ENCODE measurements at places on chromosomes 4 and X.

DNA sequence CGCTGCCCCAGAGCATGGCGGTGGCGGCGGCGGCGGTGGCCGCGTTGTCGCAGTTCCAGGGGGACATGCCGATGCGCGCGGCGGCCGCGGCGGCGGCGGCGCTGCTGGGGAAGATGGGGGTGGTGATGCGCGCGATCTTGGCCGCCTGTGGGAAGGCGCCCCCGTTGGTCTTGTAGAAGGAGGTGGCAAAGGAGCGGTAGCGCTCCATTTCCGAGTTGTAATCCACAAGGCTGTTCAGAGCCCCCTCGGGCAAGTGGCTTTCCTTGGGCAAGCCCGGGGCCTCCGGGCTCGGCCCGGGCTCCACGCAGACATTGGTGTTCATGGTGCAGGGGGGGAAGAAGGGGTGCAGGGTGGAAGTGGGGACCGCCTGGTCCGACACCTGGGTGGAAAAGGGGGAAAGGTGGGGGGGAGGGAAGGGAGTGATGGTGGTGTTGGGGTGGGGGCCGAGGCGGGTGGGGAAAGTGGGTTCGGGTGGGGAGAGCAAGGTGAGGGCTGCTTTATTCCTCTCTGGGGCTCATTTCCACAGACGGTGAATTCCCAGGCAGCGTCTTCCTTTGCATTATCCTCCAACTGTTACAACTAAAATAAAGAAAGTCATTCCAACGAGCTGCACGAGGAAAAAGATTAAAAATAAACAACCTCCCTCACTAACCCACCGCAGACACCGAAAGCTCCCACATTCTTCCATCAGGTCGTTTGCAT lies 3.1 kb downstream of the CXXC4 start:
- DNase-seq, result peak; percentile 21

GRCh38 chr4:15651676-15652075 lies 3.5 kb downstream of the FBXL5 start:
- DNase-seq, result no peak

GRCh38 chrX:106748377-106748776 lies 21.9 kb downstream of the RNF128 start:
- no peak for DNase-seq

DNA sequence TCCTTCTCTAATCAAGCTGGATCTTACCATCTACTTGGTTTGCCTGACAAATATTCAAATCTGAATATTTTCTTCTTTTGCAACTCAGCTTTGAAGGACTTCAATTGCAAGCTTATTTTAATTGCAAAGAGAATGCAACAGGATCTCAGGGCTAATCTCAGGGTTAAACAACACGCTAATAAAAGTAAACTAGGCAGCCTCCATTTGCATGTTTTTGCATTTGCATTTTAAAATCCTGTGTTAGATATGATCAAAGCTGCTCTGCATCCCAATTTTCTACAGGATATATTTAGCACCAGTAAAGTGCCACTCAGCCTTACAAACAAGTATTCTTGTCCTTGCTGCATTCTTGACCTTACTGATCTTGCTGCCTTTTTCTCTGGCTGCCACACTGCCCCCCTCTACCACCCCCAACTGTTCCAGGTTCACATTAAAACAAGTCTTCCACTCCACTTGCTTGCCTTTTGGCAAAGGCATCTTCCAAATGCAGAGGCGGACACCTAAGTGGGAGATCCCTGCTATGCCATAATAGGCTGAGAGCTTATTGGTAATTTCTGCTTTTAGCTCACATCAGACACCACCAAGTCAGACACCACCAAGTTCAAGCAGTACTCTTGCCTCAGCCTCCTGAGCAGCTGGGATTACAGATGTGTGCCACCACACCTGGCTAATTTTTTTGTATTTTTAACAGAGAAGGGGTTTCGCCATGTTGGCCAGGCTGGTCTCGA lies 48.1 kb downstream of the GPRIN3 start:
- DNase-seq, result no peak

DNA sequence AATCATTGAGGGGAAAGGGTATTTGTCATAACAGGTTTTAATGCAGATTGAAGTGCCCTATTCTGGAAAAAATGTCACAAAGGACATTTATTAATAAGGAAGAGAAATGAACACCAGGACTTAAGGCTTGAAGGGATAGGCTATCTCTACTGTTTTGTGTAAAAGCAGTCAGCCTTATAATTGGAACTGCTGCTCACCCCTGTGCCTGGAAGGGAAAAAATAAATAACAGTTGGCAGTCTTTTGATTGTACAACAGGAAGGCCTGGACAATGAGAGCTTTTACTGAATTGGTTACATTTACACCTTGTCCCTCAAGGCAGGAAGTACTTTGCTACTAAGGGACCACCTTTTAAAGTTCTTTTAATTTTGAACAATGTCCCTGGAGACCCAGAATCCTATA lies 17.8 kb upstream of the MAGED4 start:
- no peak for DNase-seq

DNA sequence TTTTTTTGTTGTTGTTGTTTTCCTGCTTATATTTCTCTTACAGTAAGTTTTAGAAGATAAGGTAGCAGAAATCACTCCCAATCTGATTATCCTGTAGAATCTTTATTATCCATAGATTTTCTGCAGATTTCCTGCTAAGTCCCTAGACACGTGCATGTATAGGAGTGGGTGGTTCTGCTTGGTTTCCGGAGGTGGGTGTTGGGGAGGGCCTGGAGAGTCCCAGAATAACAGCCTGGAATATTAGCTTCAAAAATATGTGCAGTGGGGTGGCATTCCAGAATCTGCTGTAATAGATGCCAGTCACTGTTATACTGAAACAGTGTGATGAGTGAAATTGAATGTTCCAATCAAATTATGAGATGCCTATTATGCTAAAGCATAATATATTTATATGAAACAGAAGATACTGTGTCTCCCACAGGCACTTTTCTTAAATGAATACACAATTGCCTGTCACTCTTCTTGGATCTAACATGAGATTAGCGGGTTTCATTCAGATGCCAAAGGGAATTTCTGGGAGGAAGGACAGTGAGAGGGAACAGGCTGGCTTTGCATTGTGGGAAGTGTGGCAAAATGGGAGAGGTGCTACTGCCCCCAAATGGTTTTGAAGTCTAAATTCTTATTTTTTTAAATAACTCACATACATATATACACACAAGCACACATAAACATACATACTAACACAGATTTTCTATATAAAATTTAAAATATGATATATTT lies 37.6 kb downstream of the C4orf50 start:
- no peak for DNase-seq

DNA sequence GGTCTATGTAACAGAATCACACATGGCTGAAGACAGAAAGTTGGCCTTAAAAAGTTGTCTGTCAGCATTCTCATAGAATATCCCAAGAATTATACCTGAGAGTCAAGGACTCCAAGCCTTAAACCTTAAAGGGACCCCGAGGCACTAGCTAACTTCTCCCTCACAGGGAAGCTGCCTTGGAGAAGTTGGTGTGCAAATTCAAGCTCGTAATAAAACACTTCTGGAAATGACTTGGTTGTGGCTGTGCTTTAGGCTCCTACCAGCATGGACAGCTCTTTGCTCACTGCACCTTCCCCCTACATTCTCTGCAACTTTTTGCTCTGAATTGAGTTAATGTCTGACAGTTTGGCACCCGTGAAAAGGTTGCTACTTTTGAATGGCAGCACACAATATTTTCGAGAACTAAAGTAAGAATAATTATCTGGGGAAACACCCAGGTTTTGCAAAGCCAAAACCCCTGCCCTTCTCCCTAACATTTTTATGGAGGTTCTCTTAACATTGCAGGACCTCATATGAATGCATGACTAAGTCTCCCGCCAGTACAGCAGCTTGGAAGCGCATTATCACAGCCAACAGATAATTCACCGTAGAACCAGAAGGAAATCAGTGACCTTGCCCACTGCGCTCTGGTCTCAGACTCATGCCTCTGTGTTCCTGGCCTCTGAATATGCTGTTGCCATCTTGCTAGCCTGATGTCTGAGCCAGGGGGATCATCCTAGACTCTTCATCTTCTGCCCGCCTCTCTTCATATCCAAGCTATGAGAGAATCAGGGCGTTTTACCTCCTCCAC lies 91.0 kb downstream of the MGST2 start:
- DNase-seq, result no peak

DNA sequence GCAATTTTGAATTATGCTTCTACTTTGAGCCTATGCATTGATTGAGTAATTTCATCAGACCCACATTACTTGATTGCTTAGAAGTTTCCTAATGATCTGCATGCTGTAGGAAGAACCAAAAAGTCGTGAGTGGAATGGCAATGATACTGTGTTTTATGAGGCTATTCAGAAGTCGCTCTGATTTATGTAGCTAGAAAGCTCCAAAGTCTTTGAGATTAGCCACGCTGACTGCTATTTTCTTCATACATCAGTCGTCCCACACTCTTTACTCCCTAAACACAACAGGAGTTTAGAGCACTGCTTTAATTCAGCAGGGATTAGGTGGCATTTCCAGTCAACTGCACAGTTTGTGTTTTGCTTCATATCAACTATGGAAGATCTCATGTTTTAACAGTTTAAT lies 4.1 kb downstream of the GRID2 start:
- no peak for DNase-seq

DNA sequence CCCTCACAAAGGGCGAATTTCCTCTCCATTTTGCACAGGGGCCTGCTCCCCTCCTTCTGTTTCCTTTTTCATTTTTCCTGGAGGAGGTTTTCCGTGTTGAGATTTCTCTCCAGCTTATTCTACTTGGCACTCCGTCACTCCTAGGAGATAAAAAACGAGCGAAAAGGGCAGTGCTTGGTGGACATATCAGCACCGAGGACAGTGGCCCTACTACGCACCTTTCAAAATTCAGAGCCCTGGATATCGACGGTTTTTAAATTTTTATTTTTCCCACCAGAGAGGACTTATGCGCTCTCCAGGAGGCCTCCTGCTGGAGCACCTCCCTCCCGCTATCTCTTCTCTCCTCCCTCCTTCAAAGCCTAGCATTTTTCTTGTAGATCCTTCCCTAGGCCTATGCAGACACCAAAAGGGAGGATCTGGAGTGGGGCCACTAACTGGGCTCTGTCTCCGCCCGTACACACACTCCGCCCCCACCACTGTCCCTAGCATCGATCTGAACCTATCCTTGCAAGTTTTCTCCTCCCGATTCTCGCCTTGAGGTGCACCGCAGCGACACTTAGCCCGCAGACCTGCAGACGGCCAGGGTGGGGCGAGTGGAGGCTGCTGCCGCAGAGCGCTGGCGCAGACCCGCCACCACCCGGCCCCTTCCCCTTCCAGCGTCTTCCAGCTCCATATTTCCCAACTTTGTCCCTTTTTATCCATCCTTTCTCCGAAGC lies 8.5 kb upstream of the TCEAL9 start:
- no peak for DNase-seq
